HT-29 (cell line): ENCODE measurements at places on chromosomes 4 and X.
A peak's percentile ranks its signal among the peaks of the same experiment; 100 is the strongest.

- no peak for DNase-seq
These were observed 260.8 kb downstream of the BCOR start for GRCh38 chrX:39836802-39837420.

DNA sequence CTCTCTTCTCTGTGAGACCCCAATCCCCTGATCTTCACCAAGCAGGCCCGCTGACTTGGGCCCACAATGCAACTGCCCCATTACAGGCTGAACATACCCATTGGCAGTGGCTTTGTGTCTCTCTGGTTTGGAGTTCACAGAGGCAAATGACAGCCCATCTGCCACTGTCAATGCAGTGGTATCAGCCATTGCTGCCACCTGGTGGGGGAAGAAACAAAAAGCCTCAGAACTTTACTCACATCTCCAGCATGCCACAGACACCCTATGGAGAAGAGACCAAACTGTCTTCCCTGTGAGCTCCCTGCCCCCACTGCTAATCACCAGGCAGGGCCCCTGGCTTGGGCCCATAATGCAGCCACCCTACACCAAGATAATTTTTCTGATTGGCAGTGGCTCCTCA lies 729.3 kb upstream of the ACTRT1 start:
- DNase-seq, result peak; percentile 73

GRCh38 chr4:184988611-184989010 lies 29.7 kb upstream of the HELT start:
- no peak for DNase-seq

- DNase-seq, result peak; percentile 39
These were observed 26.0 kb downstream of the ADH4 start for GRCh38 chr4:99117876-99118693.

DNA sequence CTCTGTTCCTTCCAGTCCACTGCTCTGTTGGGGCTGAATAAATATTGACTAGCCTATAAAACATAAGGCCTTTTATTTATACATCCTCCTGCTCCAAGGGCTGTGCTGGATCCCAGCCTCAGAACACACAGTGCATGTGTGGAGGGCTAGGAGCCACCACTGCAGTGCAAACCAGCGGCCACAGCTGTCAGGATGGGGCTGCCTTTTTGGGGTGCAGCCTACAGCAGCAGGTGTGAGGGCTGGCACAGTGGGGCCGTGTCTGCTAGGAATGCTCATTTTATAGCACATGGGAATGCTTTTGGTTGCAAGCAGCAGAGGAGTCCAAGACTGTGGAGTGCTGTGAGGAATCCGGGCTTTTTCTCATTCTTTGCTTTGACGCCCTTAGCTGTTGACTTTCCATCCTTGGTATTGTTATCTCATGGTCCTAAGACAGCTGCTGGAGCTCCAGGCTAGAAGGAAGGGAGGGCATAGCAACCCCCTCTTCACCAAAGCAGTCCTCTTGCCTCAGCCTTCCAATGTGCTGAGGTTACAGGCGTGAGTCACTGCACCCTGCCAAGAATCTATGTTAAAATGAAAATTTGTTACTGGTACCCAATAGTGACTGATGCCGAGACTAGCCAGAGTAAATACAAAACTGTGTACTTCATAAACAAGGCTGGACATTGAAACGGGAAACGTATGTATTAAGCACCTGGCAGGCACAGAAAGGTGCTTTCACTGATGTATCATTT lies 334.3 kb upstream of the GATB start:
- no peak for DNase-seq

DNA sequence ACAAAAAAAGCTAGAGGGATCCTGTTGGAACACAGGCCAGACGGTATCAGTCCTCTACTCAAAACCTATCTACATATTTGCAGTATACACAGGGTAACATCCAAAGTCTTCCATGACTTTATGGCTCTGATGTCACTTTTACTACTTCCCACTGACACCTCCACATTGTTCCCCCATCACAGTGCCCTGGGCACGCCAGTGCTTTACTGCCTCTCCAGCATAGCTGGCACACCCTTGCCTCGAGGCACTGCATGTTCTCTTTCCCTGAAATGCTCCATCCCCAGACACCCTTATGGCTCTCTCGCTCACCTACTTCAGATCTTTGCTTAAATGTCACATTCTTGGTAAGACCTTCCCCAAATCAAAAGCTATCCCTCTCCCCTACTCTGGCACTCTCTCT lies 6.3 kb upstream of the ATP10D start:
- DNase-seq, result no peak

DNA sequence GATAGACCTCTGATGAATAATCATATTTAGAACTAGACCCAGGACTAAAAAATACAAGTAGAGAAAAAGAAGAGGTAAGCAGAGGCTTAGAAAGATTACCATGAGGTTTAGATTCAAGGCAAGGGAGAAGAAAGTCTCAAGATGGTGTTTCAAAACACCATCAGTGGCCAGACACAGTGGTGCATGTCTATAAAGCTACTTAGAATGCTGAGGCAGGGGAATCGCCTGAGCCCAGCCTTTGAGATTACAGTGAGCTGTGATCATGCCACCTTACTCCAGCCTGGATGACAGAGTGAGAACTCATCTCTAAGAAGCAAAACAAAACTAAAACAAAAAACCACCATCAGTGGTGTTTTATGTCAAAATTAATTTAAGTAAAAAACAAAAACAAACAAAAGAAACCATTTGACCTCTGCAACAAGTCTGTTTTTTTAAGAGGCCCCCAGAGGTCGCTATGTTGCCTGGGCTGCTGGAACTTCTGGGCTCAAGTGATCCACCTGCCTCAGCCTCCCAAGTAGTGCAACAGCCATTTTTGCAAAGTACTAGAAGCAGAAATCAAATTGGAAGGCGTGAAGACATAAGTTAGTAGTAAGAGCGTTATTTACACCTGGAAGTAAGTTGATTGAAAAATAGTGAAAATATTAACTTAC lies 784.3 kb downstream of the ADGRL3 start:
- DNase-seq, result peak; percentile 11
